Mammary epithelial cell (primary cell): ENCODE measurements at places on chromosomes 13 and 19.

- DNase-seq = no peak
Measured at GRCh38 chr13:35014606-35015213, 72.6 kb downstream of the NBEA start.

DNA sequence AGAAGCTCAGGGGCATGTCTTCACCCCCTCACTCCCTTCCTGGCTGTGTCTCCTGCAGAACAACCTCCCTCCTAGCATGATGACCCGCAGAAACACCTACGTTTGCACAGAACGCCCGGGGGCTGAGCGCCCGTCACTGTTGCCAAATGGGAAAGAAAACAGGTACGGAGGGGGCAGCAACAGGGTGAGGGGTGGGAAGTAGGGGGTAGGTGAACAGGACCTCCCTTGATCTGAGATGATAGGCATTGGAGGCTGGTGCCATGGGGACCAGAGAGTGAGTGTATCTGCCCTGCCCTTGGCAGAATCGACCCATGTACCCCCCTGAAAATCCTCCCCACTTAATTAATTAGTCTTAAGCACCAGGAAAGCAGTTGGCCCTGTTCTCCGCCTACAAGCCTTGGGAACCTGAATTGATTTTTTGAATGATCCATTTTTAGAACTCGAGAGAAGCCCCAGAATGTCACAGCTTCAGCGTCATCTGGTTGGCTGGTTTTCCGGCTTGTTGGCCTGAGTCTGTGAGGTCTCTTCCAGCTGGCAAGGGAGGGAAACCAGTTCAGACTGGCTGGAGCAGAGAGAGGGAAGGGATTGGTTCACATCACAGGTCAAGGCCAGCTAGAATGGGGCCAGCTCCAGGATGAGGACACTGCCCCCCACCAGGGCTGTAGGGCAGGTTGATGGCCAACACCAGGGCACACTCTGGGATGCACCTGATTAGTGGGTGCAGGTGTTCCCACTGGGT lies 28.2 kb downstream of the CKM start:
- DNase-seq = no peak

DNA sequence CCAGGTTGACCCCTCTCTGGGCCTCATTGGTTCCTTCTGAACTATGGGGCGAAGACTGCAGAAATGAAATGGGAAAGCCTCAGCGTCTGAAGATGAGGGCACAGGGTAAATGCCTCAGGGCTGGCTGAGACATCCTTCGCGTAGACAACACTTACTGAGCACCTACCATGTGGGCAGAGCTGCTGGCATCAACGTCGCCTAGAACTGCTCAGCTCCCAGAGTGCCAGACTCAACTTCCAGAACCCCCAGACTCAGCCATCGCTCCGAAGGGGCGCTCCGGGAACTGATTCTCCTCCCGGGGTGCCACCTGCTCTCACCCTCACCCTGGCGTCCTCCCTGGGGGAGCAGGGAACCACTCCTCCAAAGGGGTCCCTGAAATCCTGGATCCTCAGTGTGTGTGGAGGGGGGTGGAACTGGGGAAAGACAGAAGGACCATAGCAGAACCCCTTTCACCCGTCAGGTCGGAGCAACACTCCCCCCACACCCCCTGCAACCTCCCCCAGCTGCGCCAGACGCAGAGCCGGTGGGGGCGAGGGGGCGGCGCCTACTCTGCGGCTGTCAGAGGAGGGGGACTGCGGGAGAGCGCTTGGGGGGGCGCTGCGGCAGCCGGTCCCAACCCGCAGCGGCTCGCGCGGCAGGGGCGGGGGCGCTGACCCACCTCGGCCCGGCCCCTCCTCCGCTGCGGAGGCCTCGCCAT lies 8.2 kb upstream of the NFIC start:
- no peak for DNase-seq

DNA sequence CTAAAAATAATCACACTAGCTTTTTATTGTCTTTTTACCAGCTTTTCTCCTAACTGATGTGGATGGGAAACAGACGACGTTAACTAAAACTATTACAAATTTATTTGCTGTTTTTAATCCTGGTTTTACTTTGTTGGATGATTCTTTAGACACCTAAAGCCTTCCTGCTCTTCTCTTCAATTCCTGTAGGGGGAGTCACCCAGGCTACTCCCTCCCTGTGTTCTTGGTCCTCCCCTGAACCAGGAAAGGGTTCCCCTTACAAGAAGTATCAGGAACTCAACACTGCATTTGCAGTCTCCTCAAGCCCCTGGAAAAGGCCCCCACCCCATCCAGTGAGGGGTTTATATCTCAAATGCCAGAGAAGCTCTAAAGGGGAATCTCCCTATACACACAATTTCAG lies 206.1 kb downstream of the SUCLA2 start:
- DNase-seq = peak; percentile 4

GRCh38 chr19:24140591-24140990 lies 53.6 kb downstream of the ZNF254 start:
- DNase-seq = no peak

DNA sequence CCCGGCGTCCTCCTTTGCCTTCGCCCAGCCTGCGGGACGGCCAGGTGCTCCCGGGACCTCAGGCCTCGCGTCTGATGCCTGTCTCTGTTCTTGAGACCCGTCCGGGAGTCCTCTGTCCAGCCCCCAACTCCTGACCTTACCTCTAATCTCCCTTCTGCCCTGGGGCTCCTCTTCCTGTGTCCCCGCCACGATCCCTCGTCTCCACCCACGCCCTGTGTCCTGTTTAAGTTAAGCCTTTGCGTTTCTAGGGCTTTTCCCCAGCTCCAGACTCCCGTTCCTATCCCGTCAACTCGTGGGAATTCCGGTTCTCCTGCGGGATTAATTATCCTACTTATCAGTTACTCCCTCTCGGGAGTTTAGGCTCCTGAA lies 686 bp downstream of the LENG8 start:
- DNase-seq = no peak

- peak; percentile 32 for DNase-seq
Measured at GRCh38 chr13:52599848-52600603, 42.2 kb upstream of the HNRNPA1L2 start.

GRCh38 chr13:27744801-27745200 lies 47.5 kb upstream of the GSX1 start:
- DNase-seq = no peak

GRCh38 chr13:19782049-19782726 lies 557 bp downstream of the PSPC1 start:
- DNase-seq = peak; percentile 44

DNA sequence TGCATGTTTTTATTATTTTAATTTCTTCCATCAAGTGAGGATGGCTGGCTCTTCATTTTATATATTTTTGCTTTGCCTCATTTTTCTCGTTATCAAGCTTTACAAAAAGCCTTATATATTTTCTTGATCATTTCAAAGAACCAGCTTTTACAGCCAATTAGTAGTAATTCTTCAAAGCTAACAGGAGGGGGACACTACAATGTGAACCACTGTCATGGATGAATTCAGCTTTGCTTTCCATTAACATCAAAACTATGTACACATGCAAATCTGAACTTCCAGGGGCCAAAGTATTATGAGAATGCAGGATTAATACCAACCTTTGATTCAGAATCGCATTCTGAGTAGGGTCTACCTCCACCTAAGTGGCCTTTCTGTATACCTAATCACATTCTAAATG lies 11.1 kb downstream of the UQCRFS1 start:
- DNase-seq = no peak

- DNase-seq = no peak
Measured at GRCh38 chr13:76552807-76553206, 333.4 kb downstream of the KCTD12 start.

DNA sequence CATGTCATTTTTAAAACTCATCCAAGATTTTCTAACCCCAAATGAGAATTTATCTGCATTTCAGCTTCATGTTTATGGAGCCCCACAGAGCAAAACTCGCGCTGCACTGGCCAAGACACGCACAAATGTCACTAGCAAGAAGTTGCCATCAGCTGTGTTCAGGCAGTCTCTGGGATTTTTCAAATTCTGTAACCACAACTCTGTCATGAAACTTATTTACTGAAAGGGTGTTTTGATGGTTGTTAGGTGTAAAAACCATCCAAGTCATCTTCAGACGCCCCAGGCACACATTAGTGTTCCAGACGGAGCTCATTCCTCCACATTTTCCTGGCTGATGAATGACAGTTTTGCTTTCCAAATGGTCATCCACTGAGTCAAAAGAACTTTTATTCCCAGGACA lies 63.4 kb downstream of the SLC7A1 start:
- no peak for DNase-seq

DNA sequence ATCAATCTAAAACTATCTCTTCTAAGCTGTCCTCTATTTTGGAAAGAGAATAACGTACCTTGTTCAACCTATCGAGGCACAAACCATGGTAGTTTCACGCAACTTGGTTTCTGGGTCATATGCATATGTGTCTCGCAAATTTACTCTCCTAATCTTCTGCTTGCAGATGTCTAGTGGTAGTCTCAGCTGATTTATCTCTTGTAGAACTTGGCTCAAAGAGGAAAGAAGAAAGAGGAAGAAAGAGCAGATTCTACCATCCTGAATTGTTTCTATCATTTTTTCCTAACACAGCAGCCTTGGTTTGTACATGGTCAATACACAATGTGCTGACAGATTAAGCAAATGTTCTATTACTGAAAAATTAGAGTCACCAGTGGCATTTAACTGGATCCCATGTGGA lies 282.3 kb downstream of the SPRY2 start:
- no peak for DNase-seq

DNA sequence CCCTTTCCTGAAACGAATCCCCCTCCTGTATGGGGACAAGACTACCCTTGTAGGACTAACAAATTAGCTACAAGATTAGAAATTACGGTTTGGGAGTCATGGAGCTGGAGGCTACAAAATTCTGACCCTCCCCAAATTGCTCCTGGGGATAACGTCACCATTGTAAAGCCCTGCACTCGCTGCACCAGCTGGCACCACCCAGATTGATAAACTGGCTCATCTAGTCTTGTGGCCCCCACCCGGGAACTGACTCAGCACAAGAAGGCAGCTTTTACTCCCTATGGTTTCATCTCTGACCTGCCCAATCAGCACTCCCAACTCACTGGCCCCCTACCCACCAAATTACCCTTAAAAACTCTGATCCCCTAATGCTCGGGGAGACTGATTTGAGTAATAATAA lies 150.6 kb upstream of the TSC22D1 start:
- DNase-seq = no peak

- peak; percentile 54 for DNase-seq
Measured at GRCh38 chr19:2775556-2776430, 7.3 kb downstream of the SGTA start.

GRCh38 chr19:2329501-2329916 lies 1.0 kb downstream of the SPPL2B start:
- DNase-seq = no peak

- DNase-seq = no peak
Measured at GRCh38 chr13:32430018-32430747, 2.3 kb upstream of the N4BP2L1 start.

DNA sequence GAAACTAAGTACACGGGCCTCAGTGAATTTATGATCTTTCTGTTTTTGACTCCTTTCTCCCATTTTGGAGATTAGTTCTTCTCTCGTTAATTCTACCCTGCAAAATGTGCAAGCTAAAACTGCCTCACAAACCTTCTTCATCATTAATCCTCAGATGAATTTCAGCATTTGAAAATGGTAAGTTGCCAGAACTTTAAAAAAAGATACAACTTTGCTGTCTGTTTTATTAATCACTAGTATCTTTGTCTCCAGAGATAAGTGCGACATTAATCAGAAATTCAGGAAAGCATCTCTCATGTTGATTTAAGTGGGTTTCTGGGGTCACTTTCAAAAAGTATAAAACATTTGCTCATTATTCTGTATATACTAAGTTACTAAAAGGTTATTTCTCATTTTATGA lies 227.0 kb upstream of the RXFP2 start:
- no peak for DNase-seq

GRCh38 chr13:79679334-79679733 lies 198.4 kb downstream of the NDFIP2 start:
- peak; percentile 58 for DNase-seq

- no peak for DNase-seq
Measured at GRCh38 chr19:43783636-43784035, 2.9 kb upstream of the KCNN4 start.

DNA sequence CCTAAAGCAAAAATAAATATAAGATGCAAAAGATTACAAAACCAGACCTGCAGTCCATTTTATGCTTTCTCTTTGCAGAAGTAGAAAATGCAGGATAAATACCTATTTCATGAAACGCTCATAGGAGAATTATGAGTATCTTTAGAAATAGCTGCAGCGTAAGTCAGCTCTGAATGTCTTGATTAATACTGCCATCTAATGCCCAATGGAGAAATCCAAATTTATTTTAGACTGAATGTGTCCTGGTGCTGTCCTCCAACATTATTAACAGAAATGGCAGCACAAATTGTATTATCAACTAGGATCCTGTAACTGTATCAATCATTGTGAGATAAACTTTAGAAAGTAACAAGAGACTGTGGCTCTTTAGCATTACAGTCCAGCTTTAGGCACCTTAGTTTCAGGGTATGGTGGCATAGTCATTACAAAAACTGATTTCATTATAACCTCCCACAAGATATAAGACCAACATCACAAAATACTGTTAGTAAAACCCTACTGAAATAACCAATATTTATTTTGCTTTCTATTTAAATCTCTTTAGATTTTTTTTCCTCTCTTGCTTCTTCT lies 162.1 kb upstream of the MIR17HG start:
- DNase-seq = peak; percentile 5

GRCh38 chr13:28505543-28506135 lies 10.7 kb upstream of the FLT1 start:
- DNase-seq = no peak

GRCh38 chr13:35724446-35724845 lies 248.0 kb upstream of the MAB21L1 start:
- DNase-seq = no peak

- peak; percentile 30 for DNase-seq
Measured at GRCh38 chr19:55173714-55174409, 6.2 kb downstream of the SYT5 start.

- no peak for DNase-seq
Measured at GRCh38 chr19:1507192-1507660, 5.6 kb downstream of the ADAMTSL5 start.

GRCh38 chr19:14054099-14054498 lies 7.8 kb downstream of the PALM3 start:
- no peak for DNase-seq

- peak; percentile 39 for DNase-seq
Measured at GRCh38 chr13:95948656-95949055, 104.5 kb downstream of the UGGT2 start.

DNA sequence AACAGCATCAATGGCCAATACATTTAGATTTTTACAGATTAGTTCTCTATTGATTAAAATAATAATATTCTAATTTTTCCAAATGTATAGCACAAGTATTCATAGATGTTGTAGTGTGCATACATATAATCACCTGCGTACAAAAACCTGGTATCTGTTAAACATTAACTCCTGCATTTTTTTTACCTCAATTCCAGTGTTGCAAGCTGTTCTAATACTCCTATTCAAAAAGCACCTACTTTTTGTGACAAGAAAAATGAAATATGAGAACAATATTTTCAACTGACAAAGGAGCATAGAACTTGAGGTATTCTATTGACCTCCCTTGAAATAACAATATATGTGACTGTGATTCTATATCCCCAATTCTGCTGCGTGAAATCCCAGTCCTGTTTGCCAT lies 422.9 kb upstream of the PCDH20 start:
- DNase-seq = no peak

GRCh38 chr13:22470075-22470474 lies 710.7 kb upstream of the SGCG start:
- no peak for DNase-seq
